Activated CD4-positive, alpha-beta T cell treated with anti-CD3 and anti-CD28 coated beads, Interleukin-2, amount 50 U/mL, for 16 hours (primary cell): ENCODE measurements at places on chromosomes 6 and 20.
A peak's percentile ranks its signal among the peaks of the same experiment; 100 is the strongest.

DNA sequence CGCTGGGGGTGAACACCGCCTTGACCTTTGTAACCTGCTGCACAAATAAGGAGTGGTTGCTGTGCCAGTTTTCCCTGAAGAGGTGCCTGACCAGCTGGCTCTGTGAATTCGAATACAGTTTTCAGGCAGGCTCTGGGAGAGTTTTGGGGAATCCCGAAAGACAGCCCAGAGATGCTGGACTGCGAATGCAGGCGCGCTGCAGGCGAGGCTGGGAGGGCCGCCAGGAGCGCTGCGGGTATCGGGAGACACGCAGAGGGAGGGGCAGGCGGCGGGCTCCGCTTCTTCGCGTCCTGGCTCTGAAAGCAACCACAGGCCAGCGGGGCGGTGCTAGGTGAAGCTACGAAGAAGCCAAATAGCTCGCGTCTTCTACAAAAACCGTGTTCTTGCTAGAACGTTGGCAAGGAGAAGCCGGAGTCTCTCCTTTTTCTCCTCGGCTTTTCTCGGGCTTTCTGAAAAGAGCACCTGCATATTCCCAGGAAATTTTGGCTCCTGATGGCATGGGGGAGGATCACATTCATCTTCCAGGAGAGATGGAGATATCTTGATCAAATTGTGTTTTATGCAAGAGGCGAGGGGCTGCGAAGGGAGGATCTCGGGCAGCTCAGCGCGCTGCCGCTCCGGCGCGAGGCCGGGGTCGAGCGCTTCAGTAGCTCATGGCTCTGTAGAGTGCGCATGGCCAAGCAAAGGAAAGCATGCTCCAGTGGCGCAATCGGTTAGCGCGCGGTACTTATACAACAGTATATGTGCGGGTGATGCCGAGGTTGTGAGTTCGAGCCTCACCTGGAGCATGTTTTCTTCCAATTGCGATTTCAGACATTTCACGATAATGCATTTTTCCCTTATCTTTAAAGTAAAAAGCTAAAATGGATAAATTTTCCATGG lies 158.1 kb upstream of the ZNF184 start:
- peak; percentile 86 for DNase-seq

- no peak for DNase-seq
These were observed 113.8 kb upstream of the ARMC2 start for GRCh38 chr6:108734271-108734922.

DNA sequence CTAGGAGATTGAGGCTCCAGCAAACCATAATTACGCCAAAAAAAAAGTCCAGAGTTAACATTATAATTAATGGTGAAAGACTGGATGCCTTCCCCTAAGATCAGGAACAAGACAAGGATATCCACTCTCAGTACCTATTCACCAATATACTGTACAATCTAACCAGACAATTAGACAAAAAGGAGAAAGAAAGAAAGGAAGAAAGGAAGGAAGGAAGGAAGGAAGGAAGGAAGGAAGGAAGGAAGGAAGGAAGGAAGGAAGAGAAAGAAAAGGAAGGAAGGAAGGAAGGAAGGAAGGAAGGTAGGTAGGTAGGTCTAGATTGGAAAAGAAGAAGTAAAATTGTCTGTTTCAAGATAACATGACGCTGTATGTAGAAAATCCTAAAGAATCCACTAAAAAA lies 50.7 kb downstream of the TASP1 start:
- DNase-seq, result no peak

- DNase-seq, result no peak
These were observed 69.6 kb downstream of the AFG1L start for GRCh38 chr6:108364470-108364869.

DNA sequence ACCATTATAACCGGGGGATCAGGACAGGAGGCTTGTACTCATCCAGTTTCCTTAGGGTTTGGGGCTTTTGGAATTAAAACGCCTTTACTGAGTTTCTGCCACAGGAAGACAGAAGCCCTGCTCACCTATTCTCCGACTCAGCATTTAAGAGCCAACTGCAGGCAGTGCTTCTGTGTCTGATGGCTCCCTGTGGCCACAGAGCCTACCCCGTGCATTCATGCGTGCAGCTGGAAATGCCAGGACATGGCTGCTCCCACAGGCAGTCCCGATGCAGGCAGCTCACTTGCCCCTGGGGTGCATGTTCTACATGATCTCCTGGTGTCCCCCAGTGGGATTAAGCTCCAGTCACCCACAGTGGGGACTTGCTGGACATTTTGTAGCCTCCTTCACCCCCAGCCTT lies 22.2 kb downstream of the ZNF831 start:
- DNase-seq, result no peak

GRCh38 chr6:113693851-113694250 lies 163.3 kb upstream of the MARCKS start:
- no peak for DNase-seq

DNA sequence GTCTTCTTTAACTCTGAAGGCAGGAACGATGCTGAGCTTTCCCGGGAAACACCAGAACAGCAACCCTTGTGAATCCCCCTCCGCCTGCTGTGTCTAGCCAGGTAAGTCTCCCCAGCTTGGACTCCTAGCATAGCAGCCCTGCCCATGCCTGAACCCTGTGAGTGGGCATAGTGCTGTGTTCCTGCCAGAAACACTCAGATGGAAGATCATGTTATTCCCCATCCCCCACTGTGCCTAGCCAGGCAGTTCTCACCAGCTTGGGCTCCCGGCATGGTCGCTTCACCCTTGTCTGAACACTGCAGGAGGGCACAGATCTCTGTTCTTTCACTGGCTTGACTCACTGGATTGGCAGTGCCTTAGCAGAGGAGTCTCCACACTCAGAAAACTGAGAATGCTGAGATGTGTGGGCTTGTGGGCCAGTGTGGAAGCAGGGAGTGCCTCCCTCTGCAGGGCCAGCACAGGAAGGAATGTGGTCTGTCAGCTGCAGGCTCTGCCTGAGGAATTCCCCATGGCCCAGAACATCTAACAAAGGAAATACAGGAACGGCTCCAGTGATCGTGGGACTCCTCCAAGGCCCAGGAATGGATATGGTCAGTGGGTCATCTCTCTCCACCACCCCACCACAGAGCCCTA lies 440.1 kb upstream of the ADGRB3 start:
- DNase-seq, result no peak

GRCh38 chr6:39901116-39901655 lies 33.1 kb downstream of the MOCS1 start:
- no peak for DNase-seq

GRCh38 chr6:10526156-10526555 lies 5.0 kb downstream of the GCNT2 start:
- DNase-seq, result no peak

DNA sequence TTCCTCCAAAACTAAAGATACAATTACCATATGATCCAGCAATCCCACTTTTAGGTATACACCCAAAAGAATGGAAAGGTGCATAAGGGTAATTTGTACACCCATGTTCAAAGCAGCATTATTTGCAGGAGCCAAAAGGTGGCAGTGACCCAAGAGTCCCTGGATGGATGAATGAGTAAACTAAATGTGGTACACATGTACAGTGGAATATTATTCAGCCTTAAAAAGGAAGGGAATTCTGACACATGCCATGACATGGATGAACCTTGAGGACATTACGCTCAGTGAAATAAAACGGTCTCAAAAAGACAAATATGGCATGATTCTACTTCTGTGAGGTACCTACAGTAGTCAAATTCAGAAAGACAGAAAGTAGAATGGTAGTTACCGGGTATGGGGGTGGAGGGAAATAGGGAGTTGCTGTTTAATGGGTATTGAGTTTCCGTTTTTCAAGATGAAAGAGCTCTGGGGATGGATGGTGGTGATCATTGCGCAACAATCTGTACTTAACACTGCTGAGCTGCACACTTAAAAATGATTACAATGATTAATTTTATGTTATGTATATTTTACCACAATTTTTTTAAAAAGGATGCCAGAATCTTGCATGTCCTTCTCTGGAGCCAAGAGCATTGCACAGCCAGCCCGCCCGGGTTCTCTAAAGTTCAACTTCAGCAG lies 518.9 kb upstream of the JARID2 start:
- peak; percentile 24 for DNase-seq

GRCh38 chr20:39576771-39577170 lies 614.6 kb downstream of the DHX35 start:
- no peak for DNase-seq

- DNase-seq, result no peak
These were observed 49.6 kb upstream of the AFDN start for GRCh38 chr6:167776906-167777627.

DNA sequence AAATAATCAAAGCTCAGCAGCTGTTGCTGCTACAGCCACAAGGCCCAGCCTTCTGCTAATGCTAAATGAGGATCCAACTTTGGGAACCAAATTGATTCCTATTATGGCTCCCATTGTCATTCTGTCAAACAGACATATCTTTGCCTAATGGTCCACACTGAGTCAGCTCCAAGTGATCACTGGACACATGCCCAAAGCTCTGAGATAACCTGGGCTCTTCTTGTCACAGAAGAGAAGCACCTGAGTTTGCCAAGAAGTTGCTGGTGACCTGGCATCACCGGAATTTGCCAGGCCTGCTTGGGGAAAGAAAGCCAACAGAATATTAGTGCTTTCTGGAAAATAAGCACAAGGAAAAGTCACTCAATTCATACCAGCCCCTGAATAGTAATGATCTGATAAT lies 5.8 kb downstream of the TNFRSF21 start:
- no peak for DNase-seq

- DNase-seq, result no peak
These were observed 341.8 kb downstream of the SYNE1 start for GRCh38 chr6:152295346-152295745.

DNA sequence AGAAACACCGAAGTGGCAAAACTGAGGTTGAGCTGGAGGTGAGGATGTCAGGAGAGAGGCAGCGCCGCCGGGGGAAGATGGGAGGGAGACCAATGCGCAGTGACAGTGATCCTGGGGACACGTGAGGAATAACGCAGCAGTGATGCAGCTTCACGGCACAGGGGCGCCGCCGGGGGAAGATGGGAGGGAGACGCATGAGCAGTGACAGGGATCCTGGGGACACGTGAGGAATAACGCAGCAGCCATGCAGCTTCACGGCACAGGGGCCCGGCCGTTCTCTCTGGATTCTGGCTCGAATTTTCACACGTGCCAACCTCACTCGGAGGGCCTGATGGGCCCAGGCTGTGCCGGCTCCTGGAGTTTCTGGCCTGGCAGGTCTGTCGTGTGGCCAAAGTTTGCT lies 94.7 kb downstream of the SMOC2 start:
- DNase-seq, result no peak

DNA sequence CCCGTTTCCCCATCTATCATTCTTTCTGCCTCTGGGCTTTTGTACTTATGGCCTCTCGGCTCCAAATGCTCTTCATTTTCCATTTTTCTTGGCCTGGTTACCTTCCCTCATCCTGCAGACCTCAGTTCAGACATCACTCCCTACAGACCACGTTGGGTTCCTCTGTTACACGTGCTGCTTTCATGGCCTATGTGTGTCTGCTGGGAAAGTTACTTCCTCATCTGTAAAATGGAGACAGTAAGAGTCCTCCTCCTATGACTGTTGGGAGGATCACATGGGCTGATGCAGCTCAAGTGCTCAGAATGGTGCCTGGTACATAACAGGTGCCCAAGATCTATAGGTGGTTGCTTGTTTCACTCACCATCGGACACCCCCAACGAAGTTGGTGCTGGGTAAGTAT lies 13.5 kb downstream of the KCNK17 start:
- DNase-seq, result no peak

DNA sequence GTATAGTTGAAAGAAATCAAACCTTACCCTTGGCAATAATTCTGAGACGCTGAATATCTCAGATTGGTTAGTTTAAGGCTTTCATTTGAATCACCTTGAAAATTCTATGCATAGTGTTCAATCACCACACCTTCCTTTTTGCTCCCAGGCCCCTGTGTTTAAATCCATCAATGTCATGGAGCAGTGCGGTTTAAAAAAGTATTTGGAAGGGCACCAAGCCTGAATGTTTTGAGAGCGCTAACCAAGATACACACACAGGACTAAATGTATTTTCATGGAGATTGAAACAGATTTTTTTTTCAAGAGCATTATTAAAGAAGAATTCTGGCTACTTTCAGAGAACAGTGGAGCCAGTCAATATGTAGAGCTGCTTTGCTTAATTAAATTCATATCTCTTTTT lies 195.7 kb downstream of the CENPW start:
- no peak for DNase-seq
